ENCODE measurements at places on chromosomes 2 and 18.

GRCh38 chr2:231318954-231319353 lies 76.6 kb upstream of the B3GNT7 start:
- DNase-seq: peak; percentile 23

- no peak for DNase-seq
Observed at GRCh38 chr18:44823782-44824181, 143.1 kb downstream of the SETBP1 start.

DNA sequence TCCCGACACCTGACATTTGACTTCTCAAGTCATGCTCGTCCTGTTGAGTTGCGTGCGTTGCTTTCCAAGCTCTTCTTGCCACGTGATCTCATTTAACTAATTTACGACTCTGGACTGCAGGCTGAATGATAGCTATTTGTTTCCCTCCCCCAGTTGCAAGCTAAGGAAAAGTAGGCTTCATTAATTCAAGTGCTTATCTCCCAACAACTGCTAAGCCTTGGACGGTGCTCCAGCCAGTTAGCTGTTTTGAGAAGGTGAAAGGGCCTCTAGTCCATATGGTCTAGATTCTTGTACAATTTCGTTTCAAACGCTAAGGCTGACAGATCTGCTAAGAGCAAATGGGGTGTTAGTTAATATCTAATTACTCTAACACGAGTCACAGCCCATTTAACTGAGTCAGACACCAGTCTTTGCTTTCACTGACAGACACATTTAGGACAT lies 21.1 kb downstream of the GPR45 start:
- DNase-seq: no peak

DNA sequence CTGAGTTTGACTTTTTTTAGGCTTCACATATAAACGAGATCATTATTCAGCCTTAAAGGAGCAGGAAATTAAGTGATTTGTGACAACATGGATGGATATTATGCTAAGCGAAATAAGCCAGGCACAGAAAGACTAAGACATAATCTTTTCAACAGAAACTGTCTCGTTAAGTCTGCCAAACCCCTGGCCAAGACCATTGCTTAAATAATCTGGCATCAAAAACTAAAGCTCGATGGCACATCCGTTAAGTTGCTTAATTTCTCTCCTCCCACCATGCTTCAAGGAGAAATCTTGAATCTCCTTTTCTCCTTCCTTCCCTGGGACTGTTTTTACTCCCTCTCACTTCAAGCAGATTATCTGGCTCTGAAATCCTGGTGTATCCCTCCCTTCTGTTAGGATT lies 140.3 kb downstream of the GALNT14 start:
- no peak for DNase-seq

DNA sequence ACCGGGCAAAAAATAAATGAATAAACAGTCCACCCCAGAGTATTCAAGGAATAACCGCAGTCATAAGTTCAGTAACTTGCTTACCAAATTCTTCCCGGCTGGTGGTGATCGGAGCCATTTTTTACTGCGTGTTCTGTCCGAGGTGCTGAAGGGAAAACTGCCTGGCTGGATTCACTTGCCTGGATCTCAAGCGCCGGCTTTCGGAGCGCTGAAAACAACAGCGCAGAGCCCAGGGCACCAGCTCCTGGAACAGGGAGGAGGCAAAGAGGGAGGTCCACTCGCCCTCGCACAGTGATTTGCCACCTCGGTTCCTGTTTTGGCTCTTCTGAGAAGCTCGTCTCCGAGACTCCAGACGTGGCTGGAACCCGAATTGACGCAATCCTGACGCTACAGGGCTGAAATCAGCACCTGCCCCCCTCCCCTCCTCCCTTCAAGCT lies at the start of gene SYT4:
TSS of gene SYT4 (minus strand) at position 327 of the 437 bp plus-strand sequence. CDS start at position 118, 209 bp downstream.
- peak; percentile 54 for DNase-seq

DNA sequence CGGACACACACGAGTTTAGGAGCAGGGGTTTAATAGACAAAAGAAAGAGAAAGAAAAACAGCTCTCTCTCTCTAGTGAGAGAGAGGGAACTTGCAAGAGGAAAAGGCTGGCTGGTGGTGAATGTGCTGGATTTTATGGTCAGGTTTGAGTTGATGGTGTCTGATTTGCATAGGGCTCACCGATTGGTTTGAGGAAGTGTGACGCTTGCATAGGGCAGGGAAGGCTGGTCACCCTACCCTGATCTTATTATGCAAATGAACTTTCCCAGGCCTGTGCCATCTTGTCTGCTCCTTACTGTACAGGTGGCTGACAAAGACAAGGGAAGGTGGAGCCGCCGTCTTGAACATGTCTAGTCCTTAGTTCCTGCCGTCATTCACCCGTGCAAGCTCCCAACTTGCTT lies 408.9 kb downstream of the RIT2 start:
- DNase-seq: peak; percentile 74

GRCh38 chr2:232420463-232421188 lies 14.0 kb downstream of the ALPG start:
- no peak for DNase-seq

- DNase-seq: no peak
Observed at GRCh38 chr18:56823986-56824565, 172.9 kb downstream of the WDR7 start.

- DNase-seq: no peak
Observed at GRCh38 chr2:159617646-159618045, 1.3 kb upstream of the BAZ2B start.

GRCh38 chr2:233011268-233011650 lies 1.8 kb downstream of the NGEF start:
- peak; percentile 18 for DNase-seq

GRCh38 chr2:72015266-72015665 lies 132.4 kb downstream of the CYP26B1 start:
- DNase-seq: no peak

DNA sequence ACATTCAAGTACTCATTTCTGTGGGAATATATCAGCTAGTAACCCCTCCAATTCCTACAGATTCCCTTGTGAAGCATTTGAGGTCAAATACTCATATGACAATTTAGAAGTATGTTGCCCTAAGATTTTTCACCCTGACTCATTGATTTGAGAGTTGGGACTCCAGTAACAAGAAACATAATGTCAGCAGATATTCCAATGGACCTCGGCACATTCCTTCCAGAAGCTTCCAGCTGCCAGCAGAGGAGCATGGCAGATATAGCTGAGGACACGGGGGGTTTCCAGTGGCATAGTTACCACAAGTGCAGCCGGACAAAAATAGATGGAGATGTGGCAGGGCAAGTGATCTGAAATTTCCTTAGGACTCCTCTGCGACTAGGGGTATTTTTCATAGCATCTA lies 101.9 kb upstream of the ARHGAP28 start:
- no peak for DNase-seq

DNA sequence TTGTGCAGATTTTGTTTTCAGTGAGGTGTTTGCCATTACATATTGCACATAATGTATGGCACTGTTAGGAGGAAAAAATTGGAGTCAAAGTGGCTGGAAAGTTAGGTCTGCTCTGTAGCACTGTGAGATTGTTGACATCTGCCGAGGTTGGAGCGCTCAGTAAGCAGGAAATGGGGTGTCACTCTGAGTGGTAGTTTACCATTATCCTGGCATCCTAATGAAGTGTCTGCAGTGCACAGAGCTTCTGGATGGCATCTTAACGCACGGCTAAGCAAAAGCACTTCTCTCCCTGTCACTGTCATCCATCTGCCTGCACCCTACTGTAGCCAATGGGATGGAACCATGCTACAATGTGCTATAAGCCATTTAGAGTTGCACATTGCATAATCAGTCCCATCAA lies 561.9 kb downstream of the ARHGAP15 start:
- DNase-seq: no peak

- DNase-seq: no peak
Observed at GRCh38 chr2:177271981-177272666, 7.6 kb upstream of the NFE2L2 start.

DNA sequence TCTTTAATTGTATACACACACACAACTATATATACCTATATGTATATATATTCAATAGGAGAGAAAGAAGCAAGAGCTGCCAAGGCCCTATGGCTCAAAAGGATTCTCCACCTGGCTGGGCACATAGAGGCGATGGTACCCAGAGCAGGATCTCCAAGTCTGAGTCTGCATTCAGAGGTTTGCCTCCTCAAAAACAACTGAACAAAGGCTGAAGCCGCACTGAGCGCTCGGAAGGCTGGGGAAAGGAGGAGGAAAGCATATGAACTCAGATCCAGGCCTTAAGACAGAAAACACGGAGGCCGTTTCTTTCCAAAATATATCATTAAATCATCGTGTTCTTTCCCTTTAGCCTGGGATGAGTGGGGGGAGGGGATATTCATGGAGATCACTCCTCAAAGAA lies 3.6 kb downstream of the HOXD12 start:
- DNase-seq: no peak

- DNase-seq: no peak
Observed at GRCh38 chr2:143422681-143423080, 293.5 kb downstream of the ARHGAP15 start.

DNA sequence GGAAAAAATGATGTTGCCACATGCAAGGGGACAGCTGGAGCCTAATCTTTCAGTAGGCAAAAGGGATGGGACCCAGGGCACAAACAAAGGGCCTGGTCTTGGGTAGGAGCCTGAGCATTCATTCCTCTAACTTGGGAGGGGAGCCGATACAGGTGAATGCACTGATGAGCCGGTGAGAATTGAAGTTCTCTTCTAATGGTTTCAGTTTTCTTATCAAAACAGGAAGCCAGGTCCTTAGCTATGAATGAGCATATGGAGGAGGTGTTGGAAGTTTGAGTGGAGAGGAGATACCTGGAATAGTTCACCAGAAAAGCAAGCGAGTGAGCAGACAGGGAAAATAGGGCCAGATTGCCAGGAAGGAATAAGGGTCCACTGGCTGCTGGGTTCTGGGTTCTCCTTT lies 10.1 kb downstream of the DPP4 start:
- DNase-seq: no peak

GRCh38 chr2:144194326-144195071 lies 325.4 kb downstream of the ZEB2 start:
- no peak for DNase-seq

DNA sequence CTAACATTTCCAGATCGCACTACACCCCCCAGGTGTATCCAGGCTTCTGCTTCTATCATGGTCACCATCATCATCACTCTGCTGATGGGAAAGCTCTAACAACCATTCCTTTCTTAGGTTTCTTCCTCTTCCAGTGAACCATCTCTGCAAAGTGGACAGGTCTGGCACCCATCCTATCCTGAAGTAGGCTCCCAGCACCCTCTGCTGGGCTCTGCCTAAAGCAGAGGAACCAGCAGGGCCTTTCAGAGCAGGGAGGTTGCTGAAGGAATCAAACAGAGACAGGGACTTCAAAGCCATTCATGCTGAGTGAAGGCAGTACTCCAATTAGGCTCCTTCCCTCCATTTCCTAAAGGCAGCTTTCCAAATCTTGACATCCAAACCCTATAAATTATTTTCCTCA lies 27.2 kb upstream of the SATB2 start:
- no peak for DNase-seq

All from ureter (tissue), 1 donor.